ENCODE measurements at places on chromosomes 4 and X.
A peak's percentile ranks its signal among the peaks of the same experiment; 100 is the strongest.

DNA sequence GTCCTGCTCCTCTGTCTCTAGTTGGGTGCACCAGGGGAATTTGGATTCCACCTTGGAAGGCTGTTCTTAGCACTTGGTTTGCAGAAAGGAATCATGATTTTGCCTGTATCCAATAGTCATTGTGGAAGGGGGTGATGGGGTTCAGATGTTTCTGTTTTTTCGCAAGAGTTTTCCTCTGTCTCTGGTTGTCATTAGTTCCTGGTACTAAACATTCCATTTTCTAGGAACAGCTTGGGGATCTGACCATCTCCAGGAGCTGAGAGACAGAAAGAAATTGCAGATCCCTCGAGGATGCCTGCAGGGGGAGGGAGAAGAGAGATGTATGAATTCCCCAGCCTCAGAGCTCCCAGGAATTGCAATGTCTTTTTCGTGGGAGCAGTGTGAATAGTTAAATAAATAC lies 70.9 kb downstream of the CYTL1 start:
- no peak for DNase-seq

DNA sequence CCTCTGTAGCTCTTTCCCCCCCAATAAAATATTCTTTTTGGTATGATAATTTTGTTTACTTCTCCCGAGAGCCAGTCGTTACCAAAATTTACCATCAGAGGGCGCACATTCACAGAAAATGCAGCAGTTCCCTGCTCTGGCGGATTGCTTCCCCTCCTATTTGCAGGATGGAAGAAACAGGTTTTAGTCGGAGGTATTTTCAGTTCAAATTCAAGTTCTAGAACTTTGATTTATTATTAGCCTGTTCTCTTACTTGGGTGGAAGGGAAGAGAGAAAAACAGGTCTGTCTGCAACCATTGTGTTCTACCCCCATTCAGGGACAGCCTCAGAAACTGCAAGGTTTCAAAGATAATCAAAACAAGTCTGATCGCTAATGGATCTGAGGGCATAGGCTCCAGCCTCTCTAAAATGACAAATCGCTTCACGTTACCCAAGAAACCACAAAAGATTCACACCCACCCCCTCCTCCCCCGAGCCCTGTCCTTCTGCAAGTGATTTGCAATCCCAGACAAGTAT lies 263.8 kb upstream of the RPS6KA3 start:
- DNase-seq, result peak; percentile 8

DNA sequence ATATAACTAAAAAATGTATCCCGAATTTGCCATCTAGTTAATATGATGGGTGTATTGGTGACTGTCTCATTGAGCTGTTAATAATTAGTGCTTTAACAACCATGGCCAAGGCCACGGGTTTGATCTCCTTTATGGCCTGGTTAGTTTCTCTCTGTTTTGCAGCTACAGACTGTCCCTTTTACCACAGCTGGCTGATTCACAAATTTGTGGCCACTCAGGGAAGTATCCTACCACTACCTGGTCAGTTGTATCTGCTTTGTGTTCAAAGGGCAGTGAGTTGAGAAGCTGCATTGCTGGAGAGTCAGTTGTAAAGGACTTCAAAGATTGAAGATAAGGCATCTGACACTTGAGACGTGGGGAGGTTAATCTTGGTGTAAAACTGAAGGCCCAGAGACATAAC lies 219.1 kb upstream of the BMP3 start:
- DNase-seq, result no peak

- no peak for DNase-seq
These were observed 88.7 kb upstream of the ELOVL6 start for GRCh38 chr4:110287130-110287529.

DNA sequence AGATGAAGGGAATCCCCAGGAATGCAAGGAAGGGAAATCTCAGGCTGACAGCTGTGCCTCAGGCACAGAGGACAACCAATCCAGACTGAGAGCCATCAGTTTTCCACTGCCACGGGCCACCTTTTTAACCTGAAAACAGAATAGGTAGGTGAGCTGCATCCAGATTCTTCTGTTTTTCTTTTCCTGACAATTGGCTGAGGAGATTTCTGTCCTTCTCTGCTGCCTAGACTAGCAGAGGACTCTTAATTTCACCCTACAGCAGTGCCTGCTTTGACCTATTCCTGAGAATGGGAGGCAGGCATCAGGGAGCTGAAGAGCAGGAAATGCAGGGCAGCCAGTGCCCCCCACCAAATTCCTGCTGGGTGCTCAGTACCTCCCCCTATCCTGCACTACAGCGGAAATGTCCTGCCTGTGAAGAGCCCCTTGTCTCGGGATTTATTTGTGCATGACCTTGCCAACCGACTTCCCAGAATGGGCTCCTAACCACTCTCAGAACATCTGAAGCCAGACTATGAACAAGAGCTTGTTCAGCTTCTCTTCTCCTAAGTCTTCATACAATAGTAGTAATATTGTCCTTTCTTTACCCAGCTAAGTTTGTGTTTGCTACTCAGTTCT lies 65.1 kb downstream of the CASK start:
- DNase-seq, result no peak
